ENCODE measurements at places on chromosomes 7 and 10.

GRCh38 chr10:96512524-96513304, 1.0 kb downstream of the TLL2 start:
- no peak for DNase-seq

DNA sequence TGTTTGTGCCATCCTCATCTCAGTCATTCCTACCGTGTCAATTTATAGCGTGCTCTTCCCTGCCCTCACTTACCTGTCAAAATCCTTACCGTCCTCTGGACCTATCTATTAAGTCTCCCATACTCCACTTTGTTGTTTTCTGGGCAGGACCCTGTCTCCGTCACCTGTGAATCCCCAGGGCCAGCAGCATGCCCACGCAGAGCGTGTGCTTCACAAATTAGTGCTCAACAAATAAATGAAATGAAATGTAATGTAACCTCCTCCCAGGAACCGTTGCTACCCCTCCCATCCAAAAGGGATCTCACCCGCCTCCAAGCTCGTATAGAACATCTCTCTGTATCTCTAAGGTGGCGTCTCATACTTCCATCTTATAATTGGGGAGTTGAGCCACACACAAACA, 589.9 kb upstream of the MGMT start:
- no peak for DNase-seq

DNA sequence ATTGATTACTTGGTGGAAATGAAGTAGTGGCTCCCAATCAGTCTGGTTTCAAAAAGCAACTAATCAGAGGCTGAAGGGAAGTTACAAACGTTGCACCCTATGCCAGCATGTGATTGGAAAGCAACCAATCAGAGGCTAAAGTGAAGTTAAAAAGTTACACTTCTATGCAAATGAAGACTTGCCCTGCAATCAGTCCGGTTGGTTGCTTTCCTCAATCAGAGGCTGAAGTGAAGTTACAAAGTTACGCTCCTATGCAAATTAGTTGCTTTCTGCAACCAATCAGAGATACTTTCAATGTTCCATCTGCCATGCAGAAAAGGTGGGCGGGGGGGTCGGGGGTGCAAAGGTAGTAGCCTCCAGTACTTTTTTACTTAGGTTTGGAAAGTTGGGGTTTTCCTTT, 1077.1 kb downstream of the TYW1 start:
- DNase-seq, result no peak

DNA sequence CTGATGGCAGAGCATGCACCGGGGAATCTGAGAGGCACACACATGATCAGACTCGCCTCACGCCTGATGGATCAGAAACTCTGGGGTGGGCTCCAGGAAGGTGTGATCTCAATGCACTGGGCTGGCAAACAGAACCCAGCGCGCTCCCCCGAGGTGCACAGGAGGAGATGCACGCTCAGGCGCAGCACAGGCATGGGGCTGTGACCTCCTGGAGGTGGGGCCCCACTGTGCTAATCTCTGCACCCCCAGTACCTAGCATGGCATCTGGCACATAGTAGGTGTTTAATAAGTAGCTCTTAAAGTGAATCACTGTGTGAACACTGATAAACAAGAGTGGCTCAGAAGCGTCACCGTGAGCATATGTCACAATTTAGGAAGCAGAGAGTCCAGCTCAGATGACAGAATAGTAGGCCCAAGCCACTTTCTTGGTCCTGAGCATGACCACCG, 57.9 kb downstream of the PROSER2 start:
- no peak for DNase-seq

DNA sequence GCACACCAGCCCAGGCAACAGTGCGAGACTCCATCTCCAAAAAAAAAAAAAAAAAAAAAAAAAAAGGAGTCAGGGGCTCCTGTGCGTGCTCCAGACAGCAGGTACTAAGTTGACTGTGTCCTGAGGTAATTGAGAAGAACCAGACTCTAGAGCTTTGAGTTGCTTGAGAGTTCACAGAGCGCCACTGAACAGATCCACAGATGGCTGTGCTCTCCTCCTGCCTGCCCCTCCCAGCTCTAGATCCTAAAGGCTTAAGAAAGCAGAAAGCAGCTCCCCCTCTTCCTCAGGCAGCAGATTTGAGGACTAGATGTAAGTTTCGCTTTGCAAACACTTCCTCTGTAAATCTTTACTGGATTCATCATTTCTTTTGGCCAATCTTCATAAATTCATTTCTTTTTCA, 38.7 kb downstream of the SHH start:
- no peak for DNase-seq

DNA sequence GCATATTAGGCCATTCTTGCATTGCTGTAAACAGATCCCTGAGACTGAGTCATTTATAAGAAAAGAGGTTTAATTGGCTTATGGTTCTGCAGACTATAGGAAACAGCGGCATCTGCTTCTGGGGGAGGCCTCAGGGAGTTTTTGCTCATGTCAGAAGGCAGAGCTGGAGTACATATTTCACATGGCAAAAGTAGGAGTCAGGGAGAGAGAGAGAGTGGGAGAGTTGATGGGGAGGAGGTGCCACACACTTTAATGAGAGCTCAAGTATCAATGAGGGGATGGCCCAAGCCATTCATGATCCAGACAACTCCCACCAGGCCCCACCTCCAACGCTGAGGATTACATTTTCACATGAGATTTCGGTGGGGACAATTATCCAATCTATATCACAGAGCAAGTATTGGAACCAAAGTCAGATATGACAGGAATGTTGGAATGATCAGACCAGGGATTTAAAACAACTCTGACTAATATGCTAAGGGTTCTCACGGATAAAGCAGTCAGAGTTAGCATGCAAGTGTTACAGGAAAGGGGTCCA, 795.3 kb upstream of the CELF2 start:
- DNase-seq, result no peak

GRCh38 chr7:50733552-50733951, 49.1 kb downstream of the GRB10 start:
- DNase-seq, result no peak

DNA sequence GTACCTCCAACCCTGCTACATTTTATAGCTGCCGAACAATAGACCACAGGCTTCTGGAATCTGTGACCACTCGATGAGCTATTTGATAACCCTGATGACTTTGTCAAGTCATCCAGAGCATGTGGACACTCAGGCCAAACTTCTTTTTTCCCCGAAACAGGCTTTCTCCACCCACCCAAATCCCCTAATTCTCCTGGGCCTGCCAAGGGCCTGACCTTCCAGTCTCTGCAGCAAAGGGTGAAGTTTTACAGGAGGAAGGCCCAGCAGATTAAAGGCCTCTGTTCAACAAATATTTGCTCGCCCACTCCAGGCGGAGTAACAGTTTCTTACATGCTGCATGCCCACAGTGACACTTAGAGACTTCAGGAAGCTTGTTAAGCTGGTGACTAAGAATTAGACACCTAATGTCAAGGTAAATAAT, 2.0 kb downstream of the JCAD start:
- DNase-seq, result no peak

DNA sequence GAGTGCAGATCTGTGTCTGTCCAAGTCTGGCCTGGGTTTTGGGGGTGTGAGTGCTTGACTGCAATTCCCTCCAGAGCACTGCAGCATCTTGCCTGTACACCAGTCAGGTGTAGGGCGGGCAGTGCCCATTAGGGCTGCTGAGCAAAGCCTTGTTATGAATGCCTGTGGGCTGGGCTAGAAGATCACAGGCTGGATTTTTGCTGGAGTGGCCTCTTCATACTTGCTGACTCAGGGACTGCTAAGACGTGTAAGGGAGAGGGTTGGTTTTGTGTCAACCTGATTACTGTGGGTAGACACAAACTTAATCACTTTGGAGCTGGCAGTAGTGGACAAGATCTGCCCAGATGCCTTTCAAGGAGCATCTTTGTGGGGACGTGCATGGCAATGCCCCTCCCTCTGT, 29.6 kb downstream of the DMBT1 start:
- DNase-seq, result no peak

DNA sequence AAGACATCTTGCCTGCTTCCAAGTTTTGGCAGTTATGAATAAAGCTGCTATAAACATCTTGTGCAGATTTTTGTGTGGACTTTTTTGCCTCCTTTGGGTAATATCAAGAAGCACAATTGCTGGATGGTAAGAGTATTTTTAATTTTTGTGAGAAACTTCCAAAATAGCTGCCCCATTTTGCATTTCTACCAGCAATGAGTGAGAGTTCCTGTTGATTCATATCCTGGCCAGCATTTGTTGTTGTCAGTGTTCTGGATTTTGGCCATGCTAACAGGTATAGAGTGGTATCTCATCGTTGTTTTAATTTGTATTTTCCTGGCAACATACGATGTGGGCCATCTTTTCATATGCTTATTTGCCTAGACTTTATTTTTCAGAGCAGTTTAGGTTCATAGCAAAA, 53.9 kb downstream of the BTAF1 start:
- DNase-seq, result no peak

DNA sequence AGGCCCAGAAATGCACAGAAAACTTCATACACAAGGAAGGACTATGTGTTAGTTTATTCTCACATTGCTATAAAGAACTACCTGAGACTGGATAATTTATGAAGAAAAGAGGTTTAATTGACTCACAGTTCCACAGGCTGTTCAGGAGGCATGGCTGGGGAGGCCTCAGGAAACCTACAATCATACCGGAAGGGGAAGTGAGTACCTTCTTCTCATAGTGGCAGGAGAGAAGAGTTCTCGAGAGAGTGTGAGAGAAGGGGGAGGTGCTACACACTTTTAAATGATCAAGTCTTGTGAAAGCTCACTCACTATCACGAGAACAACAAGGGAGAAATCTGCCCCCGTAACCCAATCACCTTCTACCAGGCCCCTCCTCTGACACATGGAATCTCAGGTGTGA, 16.8 kb upstream of the RAMP3 start:
- DNase-seq, result no peak

DNA sequence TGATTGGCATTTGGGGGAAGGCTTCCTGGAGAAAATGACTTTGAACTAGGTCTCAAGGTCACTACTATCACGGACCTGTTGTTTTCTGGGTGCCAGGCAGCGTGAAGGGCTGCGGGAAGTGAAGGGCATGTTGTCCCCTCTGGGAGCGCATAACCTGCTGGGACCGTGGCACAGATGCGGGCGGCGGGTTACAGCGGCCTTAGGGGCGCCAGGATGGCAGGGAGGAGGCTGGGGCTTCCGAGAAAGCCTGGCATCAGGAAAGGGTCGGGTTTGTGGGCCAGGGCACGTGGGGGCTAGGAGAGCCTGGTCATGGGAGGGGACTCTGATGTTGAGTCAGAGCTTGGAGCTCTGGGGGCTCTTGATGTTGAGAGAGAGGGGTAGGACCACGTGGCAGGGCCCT, 6.1 kb downstream of the SLC4A2 start:
- no peak for DNase-seq

GRCh38 chr10:128660726-128661125, 534.5 kb upstream of the MKI67 start:
- DNase-seq, result no peak

- no peak for DNase-seq
Observed at GRCh38 chr10:59126261-59126660, 50.2 kb upstream of the PHYHIPL start.

DNA sequence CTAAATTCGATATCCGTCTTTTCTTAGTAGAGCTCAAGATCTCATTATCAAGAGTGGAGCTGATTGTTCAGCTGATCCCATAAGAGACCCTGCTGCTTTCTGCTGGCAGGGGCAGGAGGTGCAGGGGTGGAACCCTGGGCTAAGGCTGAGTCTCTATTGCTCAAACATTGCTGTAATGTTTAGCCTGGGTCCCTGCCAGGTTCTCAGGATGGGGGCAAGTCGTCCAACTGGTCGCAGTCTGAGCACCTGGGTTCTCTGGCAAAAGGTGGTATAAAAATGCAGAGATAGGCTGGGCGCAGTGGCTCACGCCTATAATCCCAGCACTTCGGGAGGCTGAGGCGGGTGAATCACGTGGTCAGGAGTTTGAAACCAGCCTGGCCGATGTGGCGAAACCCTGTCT, 62.0 kb upstream of the NRBF2 start:
- DNase-seq, result no peak

DNA sequence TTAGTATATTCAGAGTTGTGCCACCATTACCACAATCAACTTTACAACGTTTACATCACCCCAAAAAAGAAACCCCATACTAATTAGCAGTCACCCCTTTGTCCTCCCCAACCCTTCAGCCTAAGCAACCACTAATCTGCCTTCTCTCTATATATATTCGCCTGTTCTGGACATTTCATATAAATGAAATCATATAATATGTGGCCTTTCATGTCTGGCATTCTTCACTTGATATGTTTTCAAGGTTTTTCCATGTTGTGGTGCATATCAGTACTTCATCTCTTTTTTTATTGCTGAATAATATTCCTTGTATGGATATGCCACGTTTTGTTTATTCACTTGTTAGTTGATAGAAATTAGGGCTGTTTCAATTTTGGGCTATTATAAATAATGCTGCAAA, 70.4 kb downstream of the AASS start:
- DNase-seq, result no peak

- DNase-seq, result no peak
Observed at GRCh38 chr7:40571796-40572195, 437.0 kb downstream of the SUGCT start.

- peak; percentile 9 for DNase-seq
Observed at GRCh38 chr7:149598721-149599308, 101.2 kb upstream of the ZNF746 start.

DNA sequence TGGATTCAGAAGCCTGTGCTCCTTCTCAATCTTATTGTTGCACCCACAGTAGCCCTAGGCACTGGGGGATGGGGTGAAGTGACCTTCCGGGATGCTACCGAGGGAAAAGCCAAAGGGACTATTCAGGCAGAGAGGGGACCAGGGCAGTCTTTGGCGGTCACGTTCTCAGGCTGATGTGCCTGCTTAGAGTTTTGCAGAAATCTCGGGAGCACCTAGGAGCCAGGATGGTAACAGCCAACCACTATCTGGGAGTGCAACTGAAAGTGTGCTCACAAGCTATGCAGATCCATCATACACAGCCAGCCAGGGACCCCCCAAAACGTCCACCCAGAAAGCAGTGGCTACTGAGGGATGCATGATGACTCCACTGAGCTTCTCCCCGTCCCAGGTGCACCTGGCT, 52.4 kb downstream of the CXCL12 start:
- no peak for DNase-seq

DNA sequence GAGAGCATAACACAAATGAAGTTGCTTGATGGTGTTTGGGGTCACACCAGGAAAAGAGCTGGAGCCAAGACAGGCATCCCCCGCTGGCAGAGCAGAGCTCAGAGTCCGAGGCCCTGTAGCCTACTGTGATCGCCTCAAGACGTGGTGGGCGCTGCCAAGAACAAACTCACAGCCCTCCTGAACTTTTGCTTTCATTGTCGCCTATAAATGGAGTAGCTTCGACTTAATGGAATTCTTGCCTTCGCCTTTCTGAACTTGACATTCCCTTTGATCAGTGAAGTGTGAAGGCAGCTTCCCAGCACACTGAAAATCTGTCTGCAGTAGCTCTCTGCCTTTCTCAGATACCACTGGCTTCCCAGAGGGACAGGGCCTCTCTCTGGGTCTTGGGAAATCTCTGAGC, 21.3 kb downstream of the CPXM2 start:
- DNase-seq, result no peak
